Tracheal epithelial cell (primary cell): ENCODE measurements at places on chromosomes 5 and 9. TPM values are rescaled to one million over a fixed set of nuclear protein-coding genes. Genes with fewer than 3 reads are reported as not detected.

SH3TC2 gene
- 2.3 and 7.2 TPM in 2 replicates for total RNA-seq

GPRIN1 gene
- 1.9 and 9.6 TPM in 2 replicates for total RNA-seq

CARD6 gene
- total RNA-seq = 9.4 and 11.1 TPM in 2 replicates

MRNIP gene
- 9.4 and 10.6 TPM in 2 replicates for total RNA-seq

RUSC2 gene
- 4.0 and 10.4 TPM in 2 replicates for total RNA-seq

PDE8B gene
- total RNA-seq = not detected in 2 replicates

KCNIP1 gene
- total RNA-seq = 3.1 TPM in 1 of 2 replicates, not detected in the other

GABBR2 gene
- not detected in 2 replicates for total RNA-seq

FGFR4 gene
- total RNA-seq = 3.8 and 4.6 TPM in 2 replicates

MINAR2 gene
- not detected in 2 replicates for total RNA-seq

ZSWIM6 gene
- total RNA-seq = 5.3 and 8.2 TPM in 2 replicates

MTX3 gene
- total RNA-seq = 12.3 and 23.0 TPM in 2 replicates

ANKRD34B gene
- total RNA-seq = 0.96 TPM in 1 of 2 replicates, not detected in the other

EDIL3 gene
- total RNA-seq = under 0.01 and 3.1 TPM in 2 replicates

ANKRD20A1 gene
- total RNA-seq = not detected in 2 replicates

PCDHGA3 gene
- under 0.01 and 0.21 TPM in 2 replicates for total RNA-seq

SWI5 gene
- total RNA-seq = 18.8 and 22.8 TPM in 2 replicates

PPP2CA gene
- total RNA-seq = 54.2 and 55.4 TPM in 2 replicates

ERP44 gene
- 7.5 and 7.7 TPM in 2 replicates for total RNA-seq

ADRB2 gene
- 13.6 and 42.4 TPM in 2 replicates for total RNA-seq

PTGER4 gene
- total RNA-seq = 15.3 and 25.3 TPM in 2 replicates

IL9 gene
- total RNA-seq = not detected in 2 replicates

ZMAT2 gene
- total RNA-seq = 44.5 and 49.2 TPM in 2 replicates

ADAMTS13 gene
- 0.21 and 1.4 TPM in 2 replicates for total RNA-seq

FRMD3 gene
- total RNA-seq = 0.43 and 0.48 TPM in 2 replicates

SMIM27 gene
- 2.2 and 3.8 TPM in 2 replicates for total RNA-seq

ENTR1 gene
- 70.4 and 83.8 TPM in 2 replicates for total RNA-seq

CAVIN4 gene
- under 0.01 and 0.24 TPM in 2 replicates for total RNA-seq

PCDHGB7 gene
- total RNA-seq = 1.1 and 3.4 TPM in 2 replicates

CATSPER3 gene
- total RNA-seq = under 0.01 TPM in 1 of 2 replicates, not detected in the other

SLC4A9 gene
- 0.21 TPM in 1 of 2 replicates, not detected in the other for total RNA-seq

TMEM171 gene
- total RNA-seq = 2.2 TPM in 1 of 2 replicates, not detected in the other

EGFLAM gene
- total RNA-seq = 3.0 TPM in 1 of 2 replicates, not detected in the other

LCN1 gene
- total RNA-seq = not detected in 2 replicates

PRELID1 gene
- total RNA-seq = 99.7 and 130 TPM in 2 replicates

SNCB gene
- not detected in 2 replicates for total RNA-seq

TLR4 gene
- total RNA-seq = 0.48 and 0.64 TPM in 2 replicates

MYMK gene
- total RNA-seq = not detected in 2 replicates

ANXA2R gene
- 0.21 and 0.48 TPM in 2 replicates for total RNA-seq

PCDHGA8 gene
- 0.21 and 0.48 TPM in 2 replicates for total RNA-seq

FOXD4L5 gene
- 0.24 TPM in 1 of 2 replicates, not detected in the other for total RNA-seq
